Uterus (tissue), 4 donors: ENCODE measurements at places on chromosomes 13 and 19.

DNA sequence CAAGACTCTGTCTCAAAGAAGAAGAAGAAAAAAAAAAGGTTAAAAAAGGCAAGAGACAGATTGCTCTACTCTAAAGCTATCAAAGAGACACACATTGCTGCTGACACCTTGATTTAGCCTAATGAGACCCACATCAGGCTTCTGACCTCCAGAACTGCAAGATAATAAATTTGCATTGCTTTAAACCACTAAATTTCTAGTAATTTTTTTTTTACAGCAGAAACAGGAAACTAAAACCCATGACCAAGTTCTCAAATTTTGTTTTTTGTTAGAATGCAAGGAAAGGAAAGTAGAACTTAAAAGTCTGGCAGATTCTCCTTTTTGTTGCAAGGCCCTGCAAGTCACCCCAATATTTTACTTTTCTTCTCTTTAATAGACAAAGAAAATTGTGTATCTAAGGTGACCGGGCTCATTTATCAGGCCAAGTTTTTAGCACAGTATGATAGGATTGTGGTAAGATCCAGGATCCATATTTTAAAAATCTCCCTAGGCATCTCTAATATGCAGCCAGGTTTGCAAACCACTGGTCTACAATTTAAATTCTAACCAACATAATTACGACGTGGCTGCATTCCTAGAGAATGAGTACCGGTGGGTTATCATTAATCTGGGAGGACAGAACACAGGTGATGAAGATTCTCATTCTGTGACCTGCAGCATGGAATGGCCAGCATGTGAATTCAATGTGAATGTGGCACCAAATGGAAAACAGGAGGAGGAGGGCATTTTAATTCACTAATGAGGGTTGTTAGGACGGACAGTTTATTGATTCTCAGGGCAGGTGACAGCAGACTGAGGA lies 56.7 kb upstream of the MED4 start:
- DNase-seq, result no peak

DNA sequence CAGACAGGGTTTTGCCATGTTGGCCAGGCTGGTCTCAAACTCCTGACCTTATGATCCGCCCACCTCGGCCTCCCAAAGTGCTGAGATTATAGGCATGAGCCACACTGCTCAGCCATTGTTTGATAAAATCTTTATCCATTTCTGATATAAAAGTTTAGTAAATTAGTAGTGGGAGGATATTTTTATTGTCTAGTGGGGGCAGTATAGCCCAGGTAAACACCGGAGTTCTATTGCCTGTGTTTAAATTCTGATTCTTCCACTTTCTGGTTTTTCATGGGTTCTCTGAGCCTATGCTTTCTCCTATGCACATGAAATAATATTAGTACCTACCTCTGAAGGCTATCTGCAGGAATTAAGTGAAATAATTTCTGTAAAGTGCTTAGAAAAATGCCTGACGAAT lies 20.1 kb upstream of the ARHGEF18 start:
- DNase-seq, result no peak

GRCh38 chr13:114065141-114065925 lies 67.1 kb downstream of the RASA3 start:
- peak; percentile 92 for DNase-seq

GRCh38 chr13:80939581-80939980 lies 598.7 kb upstream of the SPRY2 start:
- no peak for DNase-seq

DNA sequence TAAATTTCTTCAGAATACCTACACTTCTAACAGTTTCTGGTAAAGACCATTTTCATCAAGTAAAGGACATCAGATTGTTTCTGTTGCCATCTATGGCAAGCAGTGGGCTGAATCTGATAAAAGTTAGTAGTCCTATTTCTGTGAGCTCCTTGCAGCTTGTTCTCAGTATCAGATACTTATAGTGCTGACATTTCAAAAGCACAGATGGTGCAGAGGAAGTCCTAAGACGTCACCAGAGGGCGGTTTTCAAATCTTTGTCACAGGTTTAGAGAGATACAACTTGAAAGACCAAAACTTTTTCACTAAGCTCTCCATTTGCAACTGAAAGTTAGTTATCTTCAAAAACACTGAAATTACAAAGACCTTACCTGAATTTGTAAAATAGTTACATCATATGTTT lies 719.8 kb downstream of the SLITRK1 start:
- no peak for DNase-seq

DNA sequence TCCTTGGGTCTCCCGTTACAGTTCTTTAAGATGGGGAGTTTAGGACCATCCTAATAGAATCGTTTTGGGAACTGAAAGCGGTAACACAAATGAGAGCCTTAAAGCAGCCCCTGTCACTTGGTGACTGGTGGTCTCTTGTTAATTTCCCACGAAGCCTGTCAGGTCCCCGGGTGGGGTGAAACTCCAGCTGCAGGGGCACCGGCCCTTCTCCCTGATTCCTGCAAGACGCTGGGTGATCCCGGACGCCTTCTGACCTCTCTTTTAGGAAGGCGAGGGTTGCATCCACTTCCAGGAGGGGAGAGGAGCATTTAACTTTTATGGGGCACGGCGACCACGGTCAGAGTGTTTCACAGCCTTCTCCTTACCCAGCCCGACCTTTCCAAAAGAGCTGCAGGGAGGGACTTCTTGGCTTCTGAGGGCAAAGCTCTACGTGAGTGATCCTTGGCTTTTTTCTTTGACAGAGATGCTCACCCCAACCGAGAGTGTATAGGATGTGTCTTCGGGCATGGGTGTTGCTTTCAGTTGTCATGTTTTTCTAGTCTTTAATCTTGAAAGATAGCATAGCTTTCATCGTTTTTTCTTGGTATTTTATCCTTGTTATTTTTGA lies 688 bp downstream of the ZNF225 start:
- no peak for DNase-seq

GRCh38 chr13:59416561-59416960 lies 747.2 kb downstream of the DIAPH3 start:
- DNase-seq, result no peak
